ENCODE measurements at places on chromosomes 16 and 17.

- DNase-seq: peak; percentile 53
These were observed 100.1 kb upstream of the CHMP6 start for GRCh38 chr17:80891397-80892018.

DNA sequence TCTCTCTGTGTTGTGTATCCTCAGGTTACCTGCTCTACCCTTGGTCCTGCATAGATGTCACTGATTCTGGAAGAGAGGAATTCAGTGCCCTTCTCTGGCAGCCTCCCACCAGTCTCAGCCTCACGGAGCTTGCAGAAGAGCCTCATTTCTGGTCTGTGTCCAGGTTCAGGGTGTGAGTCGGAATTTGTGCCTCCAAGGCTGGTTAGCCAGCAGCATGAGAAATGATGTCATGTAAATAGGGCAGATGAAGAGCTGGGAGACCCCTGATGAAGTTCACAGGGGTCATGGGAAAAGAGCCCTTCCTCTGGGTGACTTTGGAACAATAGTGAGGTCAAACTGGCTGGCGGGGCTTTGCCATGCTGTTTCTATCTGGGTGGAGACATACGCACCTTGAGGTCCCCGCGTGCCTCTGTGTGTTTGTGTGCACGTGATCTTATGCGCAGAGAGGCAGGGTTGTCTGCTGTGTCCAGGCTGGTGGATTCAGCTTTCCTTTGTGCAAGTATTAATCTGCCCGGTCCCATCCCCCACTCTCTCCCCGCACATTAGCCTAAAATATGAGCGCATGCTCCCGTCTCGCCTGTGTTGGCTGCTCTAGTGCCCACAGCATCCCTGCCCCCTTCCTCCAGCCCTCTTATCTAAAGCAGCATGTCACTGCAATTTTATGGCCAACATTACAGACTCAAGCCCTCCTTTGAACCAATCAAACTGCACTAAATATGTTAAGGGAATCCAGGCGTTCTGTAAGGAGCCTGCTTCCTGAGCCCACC, 256.3 kb upstream of the ZFHX3 start:
- DNase-seq: no peak

DNA sequence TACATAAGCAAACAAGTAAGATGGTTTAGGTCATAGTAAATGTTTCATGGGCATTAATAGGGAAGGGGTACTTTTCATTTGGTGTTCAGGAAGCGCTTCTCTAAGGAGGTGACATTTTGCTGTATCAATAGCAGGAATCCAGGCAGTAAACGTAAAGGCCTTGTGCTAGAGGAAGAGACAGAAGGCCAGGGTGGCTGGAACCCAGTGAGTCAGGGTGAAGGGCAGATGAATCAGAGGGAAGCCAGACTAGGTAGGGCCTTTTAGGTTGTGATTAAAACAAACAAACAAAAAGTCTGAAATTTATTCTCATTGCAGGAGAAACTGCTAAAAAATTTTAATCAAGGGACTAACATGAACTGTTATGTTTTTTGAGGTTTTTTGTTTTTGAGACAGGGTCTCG, 6.5 kb downstream of the BMERB1 start:
- no peak for DNase-seq

DNA sequence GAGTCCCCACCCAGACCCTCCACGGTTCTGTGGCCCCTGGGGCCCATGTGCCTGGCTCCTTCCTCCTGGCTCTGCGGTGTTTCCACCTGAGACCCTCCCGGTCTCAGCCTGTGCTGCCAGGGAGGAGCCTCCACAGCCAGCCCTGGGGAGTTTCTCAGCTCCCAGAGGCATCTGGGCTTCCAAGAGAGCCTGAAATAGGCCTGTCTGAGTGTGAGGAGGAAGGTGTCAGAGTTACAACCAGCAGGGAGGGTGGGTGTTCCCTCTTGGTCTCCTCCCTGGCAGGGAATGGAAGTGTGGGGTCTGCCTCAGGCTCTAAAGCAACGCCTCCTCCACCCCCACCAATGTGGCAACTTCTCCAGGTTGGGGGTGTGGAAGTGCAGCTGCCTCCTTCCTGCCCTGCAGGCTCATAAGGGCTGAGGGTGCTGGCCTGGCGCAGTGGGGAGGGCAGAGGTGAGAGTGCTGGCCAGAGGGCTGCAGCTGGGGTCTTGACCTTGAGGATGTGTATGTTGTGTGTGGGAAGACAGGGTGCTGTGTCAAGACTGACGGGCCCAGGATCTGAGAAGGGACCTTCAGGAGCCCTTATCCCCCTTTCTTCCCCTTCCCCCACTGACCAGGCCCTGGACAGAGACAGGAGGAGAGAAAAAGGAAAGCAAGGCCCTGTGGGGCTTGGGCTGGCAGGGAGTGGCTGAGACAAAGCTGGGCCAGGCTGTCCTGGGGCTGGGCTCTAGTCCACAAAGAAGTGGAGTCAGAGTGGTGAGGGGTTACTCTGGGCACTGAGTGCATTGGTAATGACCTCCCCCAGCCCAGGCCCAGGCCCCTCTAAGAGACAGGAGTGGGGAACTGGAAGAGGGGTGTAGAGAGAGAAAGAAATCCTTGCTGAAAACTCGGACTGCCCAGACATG, 2.4 kb downstream of the CYGB start:
- DNase-seq: no peak
